ENCODE measurements at places on chromosomes 7 and 10.

DNA sequence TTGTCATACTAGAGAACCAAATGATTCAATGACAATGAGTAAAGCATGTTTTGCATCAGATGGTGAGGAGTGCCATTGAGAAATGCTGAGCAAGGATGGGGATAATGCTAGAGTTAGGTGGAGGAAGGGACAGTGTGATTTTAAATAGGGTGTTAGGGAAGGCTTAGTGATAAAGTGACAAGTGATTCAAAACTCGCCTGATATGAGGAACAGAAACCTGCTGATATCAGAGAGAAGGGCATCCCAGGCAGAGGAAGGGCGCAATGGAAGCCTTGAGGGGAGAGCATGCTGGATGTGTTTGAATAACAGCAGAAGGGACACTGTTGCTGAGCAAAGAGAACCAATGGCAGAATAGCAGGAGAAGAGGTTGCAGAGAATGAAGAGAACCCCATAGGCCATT, 196.2 kb downstream of the NRG3 start:
- DNase-seq, result no peak

GRCh38 chr10:19578571-19578970, 237.7 kb upstream of the PLXDC2 start:
- DNase-seq, result no peak

- DNase-seq, result no peak
Measured at GRCh38 chr10:71729161-71729636, 9.6 kb upstream of the C10orf105 start.

GRCh38 chr10:93461807-93462178, 20.3 kb downstream of the MYOF start:
- DNase-seq, result no peak

GRCh38 chr10:114281461-114281860, 42.4 kb downstream of the VWA2 start:
- no peak for DNase-seq

- no peak for DNase-seq
Measured at GRCh38 chr10:60073781-60074656, 167.7 kb upstream of the CCDC6 start.

DNA sequence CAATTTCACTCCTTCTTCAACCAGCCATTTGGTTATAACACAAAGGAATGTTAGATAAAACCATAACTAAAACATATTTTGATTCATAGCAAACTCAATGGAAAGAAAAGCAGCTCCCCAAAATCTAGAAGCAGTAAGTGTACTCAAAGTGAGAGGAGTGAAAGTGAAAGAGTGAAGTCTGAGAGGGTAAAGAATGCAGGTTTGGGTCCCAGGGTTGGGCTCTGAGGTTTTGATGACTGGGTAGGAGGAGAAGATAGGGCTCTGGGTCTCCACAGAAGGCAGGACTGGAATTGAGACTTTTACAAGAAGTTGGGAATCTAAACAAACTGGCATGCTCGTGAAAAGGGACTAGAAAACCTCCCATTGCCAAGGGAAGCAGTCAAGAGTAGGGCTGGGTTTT, 85.4 kb upstream of the RSU1 start:
- DNase-seq, result no peak

DNA sequence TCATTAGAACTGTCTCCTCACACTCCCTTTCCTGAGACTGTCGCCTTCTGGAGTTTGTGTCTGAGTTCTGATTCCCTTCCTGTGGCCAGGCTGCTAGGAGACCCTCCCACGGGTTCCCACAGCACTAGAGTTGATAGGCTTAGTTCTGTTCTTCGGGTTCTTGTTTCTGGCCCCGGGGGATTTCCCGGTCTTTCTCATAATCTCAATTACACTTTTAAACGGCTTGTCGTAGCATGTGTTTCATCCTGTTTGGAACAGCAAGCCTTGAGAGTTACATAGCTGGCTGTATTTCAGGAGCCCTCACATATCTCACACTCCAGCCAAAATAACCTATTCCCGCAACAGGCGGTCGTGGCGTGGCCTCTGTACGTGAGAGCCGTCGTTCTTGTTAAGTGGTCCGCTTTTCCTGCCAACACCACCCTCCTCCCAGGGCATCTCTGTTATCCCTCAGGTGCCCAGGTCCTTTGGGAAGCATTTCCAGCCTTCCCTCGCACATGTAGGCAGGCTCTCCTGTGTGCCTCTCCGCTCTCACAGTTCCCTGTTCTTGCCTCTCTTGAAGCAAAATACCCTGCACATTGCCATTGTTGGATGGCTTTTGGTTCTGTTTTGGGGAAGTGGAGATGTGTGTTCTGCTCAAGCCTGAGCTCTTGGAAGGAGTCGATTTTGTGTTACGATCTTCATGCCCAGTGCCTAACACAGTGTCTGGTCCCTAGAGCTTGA, 46.0 kb downstream of the CDC123 start:
- peak; percentile 21 for DNase-seq

DNA sequence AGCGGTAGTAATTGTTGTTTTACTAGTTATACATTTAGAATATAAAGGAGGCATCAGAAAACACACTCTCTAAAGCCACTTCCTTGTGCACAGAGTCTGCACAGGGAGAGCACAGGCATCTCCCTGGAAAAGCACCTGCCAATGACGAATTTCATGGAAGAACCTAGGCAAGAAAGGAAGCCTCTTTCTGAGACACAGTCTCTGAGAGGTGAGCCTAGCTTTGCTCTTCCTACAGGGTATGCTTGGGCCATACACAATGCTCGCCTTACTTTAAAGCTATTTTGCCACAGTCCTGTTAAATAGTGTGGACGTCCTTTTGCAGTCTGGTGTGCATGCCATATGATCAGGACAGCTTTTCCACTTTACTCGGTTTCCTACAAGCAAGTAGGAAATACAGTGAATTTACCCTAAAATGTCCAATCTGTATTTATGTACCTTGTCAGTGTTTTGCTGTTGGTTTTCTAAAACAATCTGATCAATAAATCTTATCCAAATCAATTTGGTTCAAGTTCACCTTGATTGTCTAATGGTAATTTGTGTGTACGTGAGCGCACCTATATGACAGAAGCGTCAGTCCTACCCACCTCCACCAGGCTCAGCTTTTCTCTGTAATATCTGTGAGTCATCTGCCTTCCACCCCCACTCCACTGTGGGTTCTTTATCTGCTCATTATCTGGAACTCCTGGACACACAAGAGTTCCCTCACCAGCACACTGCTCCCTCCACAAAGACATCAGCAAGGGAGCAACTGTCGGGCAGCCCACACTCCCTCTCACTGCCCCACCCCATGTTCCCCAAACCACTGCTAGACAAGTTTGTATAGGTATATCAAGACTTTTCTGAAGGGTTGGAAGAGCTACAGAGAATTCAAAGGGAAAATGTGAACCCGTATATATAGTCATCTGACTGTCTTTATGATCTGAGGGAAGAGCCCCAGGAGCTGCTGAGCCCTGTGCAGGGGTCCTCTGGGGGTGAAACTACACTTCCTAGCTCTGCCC, 65.2 kb downstream of the KLHDC10 start:
- no peak for DNase-seq
